ENCODE measurements at places on chromosomes 16 and 17. TPM values are rescaled to one million over a fixed set of nuclear protein-coding genes. Genes with fewer than 3 reads are reported as not detected.

CLEC10A gene
- not detected for total RNA-seq

CMTM4 gene
- 3.5 TPM for total RNA-seq

CD300LG gene
- not detected for total RNA-seq

IRX5 gene
- total RNA-seq: 0.09 TPM

CHST6 gene
- 0.16 TPM for total RNA-seq

KCNJ18 gene
- not detected for total RNA-seq

RABEP1 gene
- 39.2 TPM for total RNA-seq

RFNG gene
- 24.6 TPM for total RNA-seq

TP53TG3B gene
- not detected for total RNA-seq

EIF3C gene
- 120 TPM for total RNA-seq

CORO1A gene
- 0.60 TPM for total RNA-seq

KRTAP4-7 gene
- not detected for total RNA-seq

PRAC2 gene
- total RNA-seq: not detected

HS3ST3A1 gene
- total RNA-seq: 11.2 TPM

TBC1D3 gene
- not detected for total RNA-seq

TNP2 gene
- total RNA-seq: not detected

MMD gene
- 52.4 TPM for total RNA-seq

KIAA0753 gene
- total RNA-seq: 9.0 TPM

Data from bronchial smooth muscle cell (primary cell).